ENCODE measurements at places on chromosomes 1 and 21.

- DNase-seq = no peak
Measured at GRCh38 chr1:118077331-118078045, 107.5 kb downstream of the SPAG17 start.

DNA sequence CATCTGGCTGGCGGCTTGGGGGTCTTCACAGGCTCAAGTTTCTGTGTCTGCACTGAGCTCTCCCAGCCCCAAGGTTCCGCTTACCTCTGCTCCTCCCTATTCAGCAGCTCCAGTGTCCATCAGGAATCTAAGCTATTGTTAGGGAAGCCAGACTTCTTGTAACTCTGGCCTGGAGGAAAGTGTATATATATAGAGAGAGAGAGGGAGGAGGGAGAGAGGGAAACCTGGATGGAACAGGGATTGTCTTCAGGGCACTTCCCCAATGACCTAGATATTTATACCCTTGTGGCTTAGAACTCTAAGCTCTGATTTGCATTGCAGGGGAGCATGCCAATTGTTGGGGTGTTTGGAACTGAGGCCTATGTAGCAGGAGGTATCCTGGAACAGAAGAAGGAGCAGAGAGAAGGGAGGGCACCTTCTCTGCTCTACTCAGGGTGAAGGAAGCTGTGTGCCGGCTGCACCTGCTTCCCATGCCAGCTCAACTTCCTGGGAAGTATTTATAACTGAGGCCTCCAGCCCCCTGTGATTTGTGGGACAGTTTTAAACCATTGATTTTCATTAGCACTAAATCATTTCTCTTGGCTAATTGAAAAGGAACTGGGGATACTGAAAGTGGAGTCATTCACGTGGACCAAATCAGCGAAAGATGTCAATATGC, 70.9 kb downstream of the NAV1 start:
- no peak for DNase-seq

DNA sequence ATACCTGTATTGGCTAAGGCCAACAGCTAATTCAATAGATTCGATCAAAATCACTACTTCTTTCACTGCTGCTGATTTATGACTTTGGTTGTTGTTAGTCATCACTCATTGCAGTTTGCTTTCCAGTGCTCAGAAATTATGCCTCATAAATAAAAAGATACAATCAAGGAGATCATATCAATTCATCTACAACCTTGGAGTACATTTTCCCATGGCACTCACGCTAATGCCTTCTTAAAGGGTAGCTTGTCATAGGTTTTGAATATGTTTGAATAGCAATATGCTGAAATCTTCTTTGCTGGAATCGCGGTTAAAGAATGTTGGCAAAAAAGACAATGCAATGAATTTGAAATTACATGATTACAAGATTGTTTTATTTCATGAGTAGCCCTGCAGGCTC, 89.9 kb downstream of the KCTD3 start:
- no peak for DNase-seq

DNA sequence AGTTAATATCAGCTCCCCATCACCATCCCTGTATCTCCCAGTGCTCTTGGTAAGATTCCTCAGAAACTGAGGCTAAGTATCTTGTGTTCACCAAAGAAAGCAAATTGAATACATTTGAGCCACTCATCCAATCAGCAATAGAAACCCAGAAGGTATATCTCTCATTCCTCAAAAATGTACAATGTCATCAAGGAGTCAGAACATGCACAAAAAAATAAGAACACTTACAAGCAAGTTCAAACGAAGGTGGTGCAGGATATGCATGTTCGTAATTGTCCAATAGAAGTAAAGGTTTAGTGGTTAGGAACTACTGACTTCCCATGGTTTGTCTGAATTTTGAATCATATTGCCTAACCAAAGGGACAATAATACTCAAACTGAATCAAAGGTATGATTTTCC, 24.3 kb downstream of the RXRG start:
- no peak for DNase-seq

DNA sequence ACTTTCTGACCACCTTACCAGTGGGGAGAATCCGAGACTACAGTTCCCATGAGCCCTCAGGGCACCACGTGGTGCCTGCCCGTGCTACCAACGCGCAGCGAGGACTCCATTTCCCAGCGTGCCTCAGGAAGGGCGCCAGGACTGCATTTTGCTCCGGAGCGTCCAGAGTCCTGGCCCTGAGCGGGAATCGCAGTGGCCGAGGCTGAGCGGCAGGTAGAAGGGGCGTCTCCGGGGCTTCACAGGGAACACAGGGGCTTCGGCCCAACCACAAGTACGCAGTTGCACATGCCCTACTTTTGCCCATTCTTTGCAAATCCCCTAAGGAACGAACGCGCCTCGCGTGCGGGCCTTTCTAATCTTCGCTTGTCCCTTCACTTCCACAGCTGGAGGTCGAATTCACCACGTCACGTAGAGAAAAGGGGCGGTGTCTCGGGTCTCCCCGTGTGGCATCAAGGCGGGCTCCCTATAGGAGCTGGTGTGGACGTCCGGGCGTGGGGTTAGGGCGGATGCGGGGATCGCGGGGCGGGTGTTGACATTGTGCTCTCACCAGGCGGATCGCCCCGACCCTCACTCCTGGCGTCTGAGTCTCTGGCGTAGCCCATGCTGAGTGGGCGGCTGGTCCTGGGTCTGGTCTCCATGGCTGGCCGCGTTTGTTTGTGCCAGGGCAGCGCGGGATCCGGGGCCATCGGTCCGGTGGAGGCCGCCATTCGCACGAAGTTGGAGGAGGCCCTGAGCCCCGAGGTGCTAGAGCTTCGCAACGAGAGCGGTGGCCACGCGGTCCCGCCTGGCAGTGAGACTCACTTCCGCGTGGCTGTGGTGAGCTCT, at the start of gene BOLA1:
Gene BOLA1, plus strand, starts transcription at position 109 of the 825 bp plus-strand sequence. Its CDS starts 492 bp downstream, at position 601.
- DNase-seq = peak; percentile 90

DNA sequence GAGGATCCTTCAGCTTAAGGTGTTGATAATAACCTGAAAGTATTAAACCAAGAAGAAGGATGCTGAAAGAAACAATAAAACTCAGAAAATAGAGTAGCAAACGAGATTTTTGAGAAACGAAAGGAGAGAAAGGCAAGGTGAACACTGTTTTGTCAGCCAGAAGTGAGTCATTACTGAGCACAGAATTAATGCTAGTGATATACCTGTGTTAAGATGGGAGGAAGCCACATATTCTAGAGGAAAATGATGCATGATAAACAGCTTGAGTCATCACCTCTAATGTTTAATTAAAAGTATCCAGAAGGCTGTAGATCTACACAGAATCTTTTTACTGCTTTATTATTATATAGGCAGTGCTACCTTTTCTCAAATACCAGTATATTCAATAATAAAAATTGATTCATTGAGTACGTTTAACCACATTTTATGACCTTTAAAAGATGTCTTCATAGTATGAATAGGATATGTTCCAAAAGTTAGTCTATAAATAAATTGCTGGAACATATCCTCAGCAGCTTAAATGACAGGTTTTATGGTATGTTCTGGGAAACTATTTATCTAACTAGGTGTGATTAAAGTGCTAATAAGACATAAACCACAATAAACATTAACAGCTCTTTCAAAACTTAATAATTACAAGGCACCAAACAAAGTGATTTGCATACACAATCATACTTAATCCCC, 10.3 kb downstream of the SH3GLB1 start:
- peak; percentile 46 for DNase-seq

Data from activated CD4-positive, alpha-beta T cell treated with anti-CD3 and anti-CD28 coated beads, Interleukin-2, amount 50 U/mL, for 16 hours (primary cell).